ENCODE measurements at places on chromosomes 5 and 9. TPM values are rescaled to one million over a fixed set of nuclear protein-coding genes. Genes with fewer than 3 reads are reported as not detected.

The MAP1B gene
- total RNA-seq: 912 TPM

The NXNL2 gene
- total RNA-seq: 0.86 TPM

- DNase-seq: no peak
Measured at GRCh38 chr9:84266087-84266561, 74.4 kb downstream of the SLC28A3 start.

The RABGAP1 gene
- 183 TPM for total RNA-seq

DNA sequence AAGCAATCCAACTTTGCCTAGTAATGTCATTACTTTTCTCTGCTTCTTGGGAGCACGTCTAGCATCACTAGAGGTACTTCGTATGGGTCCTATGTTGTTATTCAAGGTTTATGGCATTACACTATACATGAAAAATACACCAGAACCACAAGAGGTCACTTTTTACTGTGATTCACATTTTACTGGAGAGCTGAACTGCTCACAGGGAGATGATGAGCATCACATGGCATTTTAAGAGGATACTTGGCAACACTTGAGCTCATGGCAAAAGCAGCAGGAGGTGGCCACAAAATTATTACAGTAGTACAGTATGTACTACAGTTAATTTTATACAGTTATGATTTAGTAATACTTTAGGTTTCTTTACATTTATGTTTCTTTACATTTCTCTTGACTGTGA is 223.4 kb downstream of the PARP8 start:
- no peak for DNase-seq

DNA sequence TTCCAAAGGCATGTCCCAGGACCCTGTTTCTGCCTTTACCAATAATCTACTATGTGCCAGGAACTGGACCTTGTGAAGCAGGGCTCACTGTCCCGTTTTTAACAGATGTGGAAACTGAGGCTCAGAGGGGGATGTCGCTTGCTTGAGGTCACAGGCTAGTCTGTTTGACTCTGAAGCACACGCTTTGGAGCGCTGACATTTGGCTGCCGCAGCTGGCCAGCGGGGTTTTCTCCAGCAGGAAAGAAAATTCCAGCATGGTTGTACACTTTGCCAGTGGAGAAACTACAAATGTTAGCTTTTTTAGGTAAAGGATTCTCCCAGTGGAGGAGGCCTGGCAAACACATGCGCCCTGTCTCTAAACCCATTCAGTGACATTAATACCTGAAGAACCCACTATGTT is 50.5 kb downstream of the SH3PXD2B start:
- no peak for DNase-seq

The LMAN2 gene
- total RNA-seq: 55.2 TPM

GRCh38 chr5:146731909-146732659 is 146.5 kb downstream of the PPP2R2B start:
- no peak for DNase-seq

DNA sequence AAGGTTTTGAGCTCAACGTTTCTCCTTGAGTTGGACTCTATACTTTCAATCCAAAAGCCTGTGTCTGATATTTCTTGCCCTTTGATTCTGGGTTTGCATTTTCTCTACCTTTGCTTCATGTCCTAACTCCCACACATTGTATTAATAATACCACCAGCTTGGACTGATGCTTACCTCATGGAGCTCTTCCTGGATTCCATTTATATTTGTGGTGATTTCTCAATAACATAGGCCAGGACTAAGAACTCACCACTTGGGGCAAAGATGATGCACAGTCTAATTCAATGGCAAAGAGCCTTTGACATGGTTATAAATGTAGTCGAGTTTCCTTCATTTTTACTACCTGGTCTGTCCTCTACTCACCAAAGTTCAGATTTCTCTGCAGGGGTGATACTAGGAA is 27.5 kb upstream of the EFNA5 start:
- no peak for DNase-seq

The FOXI1 gene
- not detected for total RNA-seq

DNA sequence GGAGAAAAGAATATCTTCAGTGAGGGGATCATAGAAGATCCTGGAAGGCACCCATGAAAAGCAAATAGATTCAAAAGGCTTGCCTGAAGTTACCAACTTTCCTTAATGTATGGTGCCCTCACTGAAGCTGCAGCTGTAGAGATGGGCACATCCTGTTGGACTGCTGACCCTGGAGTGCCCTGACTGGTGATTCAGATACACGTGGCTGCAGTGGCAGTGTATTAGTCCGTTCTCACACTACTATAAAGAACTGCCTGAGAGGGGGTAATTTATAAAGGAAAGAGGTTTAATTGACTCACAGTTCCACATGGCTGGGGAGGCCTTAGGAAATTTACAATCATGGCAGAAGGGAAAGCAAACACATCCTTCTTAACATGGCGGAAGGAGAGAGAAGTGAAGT is 80.3 kb downstream of the OSMR start:
- no peak for DNase-seq

- DNase-seq: no peak
Measured at GRCh38 chr5:176670449-176670848, 23.2 kb downstream of the TSPAN17 start.

The OMD gene
- 9.3 TPM for total RNA-seq

DNA sequence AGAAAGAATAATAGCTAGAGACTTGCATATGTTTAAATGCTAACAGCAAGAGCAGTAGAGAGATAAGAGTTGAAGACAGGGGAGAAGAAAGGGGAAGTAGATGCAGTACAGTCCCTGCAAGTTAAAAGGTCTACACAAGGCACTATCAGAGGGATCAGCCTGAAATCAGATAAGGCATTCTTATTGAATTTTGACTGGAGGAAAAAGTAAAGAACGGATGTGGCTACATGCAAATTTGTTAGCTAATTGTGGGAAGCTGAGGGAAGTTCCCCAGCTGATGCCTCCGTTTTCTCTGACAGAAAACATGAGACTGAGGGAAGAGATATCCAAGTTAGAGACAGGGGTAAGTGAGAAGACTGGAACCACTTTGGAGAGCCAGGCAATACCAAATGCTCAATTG is 12.9 kb upstream of the RHOBTB3 start:
- no peak for DNase-seq

The ARHGEF39 gene
- total RNA-seq: 0.56 TPM

The PCDHAC2 gene
- 25.5 TPM for total RNA-seq

DNA sequence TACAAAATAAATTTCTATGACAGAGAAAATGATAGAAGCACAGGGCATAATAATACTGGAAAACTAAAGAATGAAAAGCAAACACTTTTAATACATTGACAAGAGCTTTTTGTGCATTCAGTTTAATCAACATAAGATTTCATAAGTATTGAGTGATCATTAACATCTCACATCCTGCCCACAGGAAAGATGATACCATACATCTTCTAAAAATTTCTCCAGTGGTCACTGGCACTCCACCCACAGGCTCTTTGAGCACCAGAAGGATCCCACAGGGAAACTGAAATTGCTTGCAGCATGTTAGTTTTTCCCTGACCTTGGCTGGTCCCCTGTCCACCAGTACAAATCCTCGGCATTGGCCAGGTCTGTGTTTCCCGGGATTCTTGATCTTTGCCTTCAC is 186.0 kb downstream of the CEMIP2 start:
- no peak for DNase-seq

DNA sequence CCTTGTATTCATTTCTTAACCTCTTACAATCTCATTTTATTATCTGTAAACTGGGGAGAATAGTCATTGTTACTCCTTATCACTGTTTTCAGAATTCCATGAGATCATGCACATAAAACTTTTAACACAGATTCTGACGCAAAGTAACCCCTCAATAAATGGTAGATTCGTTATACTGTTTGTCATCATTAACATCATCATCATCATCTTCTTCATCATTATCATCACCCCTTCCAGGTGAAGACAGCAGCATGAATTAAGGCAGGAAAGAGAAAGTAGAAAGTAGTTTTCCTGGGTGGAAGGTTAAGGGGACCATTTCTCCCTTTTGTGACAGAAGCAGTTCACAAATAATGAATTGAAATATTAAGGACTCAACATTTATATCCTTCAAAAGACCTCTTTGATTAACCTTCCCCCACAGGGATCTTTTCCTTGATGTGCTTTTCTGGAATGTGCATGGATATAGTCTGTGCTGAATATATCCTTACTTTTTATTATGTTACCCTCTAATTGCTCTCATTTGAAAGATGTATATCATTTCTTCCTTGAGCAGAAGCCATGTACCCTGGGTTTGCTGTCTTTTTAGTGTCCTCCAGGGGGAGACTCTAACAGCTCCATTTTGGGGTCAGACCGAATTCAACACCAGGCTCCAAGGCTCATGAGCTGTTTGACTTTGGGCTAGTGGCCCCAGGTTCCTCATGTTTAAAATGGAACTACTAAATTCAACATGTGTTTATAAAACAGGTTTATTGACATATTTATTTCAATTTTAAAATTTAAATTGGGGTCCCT is 1029.9 kb upstream of the WWC1 start:
- DNase-seq: no peak

The MLANA gene
- total RNA-seq: not detected

The GABRA6 gene
- total RNA-seq: 2.3 TPM

DNA sequence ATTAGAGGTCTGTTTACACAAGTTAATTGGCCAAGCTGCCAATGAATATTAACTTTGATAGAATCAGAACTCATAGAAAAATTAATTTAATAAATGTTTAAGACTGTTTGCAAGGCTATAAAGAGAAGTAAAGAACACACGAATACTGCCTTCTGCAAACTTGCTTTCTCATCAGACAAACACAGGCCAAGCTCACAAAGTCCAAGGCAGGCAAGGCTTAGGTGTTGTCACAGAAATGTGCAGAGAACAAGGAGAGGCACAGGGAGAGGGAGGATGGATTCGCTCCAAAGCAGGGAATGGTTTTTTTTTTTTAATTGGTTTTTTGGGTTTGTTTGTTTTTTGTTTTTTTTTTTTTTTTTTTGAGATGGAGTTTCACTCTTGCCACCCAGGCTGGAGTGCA is 43.4 kb downstream of the RETREG1 start:
- DNase-seq: no peak

GRCh38 chr5:88063813-88064212 is 204.8 kb downstream of the TMEM161B start:
- DNase-seq: no peak

The FCN2 gene
- not detected for total RNA-seq

GRCh38 chr5:85651731-85652130 is 966.0 kb upstream of the COX7C start:
- no peak for DNase-seq

DNA sequence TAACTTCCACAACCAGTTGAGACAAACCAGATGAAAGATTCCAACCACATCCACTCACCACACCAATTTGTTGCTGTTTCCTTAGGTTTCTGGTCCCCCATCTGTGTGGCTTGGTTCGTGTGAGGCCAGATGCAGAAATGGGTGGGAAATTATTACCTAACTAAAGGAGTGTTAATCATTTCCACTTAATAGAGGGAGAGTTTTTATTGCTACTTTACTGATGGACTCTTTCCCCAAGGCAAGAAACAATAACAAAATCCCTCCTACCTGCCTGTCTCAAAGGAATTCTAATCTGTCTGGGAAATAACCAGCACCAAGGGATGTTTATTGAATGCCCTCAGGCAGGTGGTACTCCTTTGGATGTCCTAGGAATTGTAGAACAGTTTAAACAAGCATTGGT is 76.3 kb downstream of the TMEM167A start:
- no peak for DNase-seq

The FSTL4 gene
- total RNA-seq: 29.6 TPM

DNA sequence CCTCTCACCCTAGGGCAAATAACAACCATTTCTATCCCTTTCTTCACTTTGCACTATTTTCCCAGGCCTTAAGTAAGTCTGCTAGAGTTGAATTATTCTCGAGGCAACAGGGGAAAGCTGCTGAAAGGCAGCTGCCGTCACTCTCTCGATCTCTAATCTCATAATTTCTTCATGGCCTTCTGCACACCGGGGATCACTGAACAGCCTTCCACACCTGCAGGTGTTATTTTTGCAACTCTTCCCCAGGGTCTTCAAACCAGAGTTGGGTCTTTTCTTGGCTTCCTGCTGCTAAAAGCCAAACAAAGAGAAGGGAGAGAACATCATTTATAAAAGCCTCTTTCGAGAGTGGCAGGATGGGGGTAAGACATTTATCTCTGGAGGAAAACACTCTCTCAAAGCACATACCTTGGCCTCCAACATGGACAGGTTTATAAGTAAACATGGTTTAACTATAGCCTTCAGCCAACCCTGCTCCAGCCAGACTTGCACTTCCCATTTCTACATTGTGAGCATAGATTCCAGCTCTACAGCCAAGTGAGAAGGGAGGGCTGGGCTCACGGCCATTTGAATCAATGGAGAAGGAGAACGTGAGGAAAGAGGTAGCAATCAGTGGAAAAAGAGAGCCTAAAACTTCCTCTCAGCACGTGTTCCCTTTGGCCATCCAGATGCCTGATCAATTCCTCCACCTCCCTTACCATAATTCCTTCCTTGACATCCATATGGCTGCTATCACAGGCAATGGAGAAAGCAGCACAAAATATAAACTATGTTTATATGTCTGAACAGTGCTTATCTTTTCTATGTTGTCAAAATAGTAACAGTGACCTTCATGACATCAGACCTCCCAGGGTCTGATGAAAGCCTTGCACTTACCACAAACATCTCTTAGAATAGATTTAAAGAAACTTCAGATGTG is 464.9 kb downstream of the TLE1 start:
- no peak for DNase-seq

GRCh38 chr9:14031810-14032209 is 282.1 kb downstream of the NFIB start:
- no peak for DNase-seq

The GARIN3 gene
- total RNA-seq: not detected
